Body of pancreas (tissue), 4 donors: ENCODE measurements at places on chromosomes 5 and 9. TPM values are rescaled to one million over a fixed set of nuclear protein-coding genes. Genes with fewer than 3 reads are reported as not detected.

ELAVL2 gene
- not detected for total RNA-seq

SLC25A2 gene
- total RNA-seq = not detected

DNA sequence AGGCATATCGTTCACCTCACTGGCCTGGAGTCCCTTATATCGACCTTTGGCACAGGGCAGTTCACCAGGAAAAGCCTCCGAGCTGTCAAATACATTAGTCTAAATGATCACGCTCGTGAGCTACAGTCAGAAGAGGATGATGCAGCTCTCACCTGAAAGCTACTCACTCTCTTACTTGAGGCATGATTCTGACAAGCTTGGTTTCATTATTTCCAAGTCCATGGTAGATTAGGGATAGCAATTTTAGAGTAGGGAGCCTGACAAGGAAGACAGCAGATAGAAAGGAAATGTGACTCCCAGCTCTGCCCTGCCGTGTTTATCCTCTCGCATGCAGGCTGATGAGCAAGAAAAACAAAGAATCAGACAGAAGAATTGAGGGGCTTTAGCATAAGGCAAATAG, 98.0 kb upstream of the MAP1B start:
- no peak for DNase-seq

- no peak for DNase-seq
Measured at GRCh38 chr5:120314191-120314590, 149.9 kb upstream of the PRR16 start.

GRCh38 chr9:71544464-71544863, 223.8 kb downstream of the CEMIP2 start:
- no peak for DNase-seq

GRCh38 chr9:4862506-4863250, 69.9 kb downstream of the RCL1 start:
- DNase-seq = no peak

DNA sequence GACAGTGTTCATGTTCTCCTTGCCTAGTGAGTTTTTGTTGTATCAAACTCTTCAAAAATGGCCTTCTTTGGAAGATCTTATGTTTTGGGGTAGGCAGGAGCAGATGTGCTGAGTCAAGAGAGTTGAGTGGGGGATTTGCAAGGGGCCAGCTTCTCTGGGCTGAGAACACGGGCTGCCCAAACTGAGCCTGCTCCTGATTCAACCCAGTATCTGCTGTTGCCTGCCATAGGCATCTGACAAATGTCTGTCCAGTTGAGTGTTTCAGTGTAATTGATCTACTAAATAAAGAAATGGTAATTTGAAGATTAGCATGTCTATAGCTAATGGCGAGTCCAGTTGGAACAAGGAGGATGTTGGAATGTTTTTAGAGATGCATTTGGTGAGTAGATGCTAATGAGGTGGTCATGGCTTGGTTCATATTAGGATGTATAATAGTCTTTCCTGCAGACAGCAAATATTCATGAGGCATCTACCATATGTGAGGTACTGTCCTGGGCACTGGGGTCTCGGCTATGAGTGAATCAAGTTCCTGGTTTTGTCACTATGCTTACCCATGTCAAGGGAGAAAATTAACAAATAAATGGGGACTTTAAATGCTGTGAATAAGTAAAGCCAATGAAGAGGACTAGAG, 119.5 kb downstream of the ADCY2 start:
- no peak for DNase-seq

- no peak for DNase-seq
Measured at GRCh38 chr9:131971482-131972074, 108.1 kb downstream of the MED27 start.
